ENCODE measurements at places on chromosomes 6 and 20.

GRCh38 chr20:25533920-25534700 is 51.2 kb downstream of the NINL start:
- DNase-seq = no peak

DNA sequence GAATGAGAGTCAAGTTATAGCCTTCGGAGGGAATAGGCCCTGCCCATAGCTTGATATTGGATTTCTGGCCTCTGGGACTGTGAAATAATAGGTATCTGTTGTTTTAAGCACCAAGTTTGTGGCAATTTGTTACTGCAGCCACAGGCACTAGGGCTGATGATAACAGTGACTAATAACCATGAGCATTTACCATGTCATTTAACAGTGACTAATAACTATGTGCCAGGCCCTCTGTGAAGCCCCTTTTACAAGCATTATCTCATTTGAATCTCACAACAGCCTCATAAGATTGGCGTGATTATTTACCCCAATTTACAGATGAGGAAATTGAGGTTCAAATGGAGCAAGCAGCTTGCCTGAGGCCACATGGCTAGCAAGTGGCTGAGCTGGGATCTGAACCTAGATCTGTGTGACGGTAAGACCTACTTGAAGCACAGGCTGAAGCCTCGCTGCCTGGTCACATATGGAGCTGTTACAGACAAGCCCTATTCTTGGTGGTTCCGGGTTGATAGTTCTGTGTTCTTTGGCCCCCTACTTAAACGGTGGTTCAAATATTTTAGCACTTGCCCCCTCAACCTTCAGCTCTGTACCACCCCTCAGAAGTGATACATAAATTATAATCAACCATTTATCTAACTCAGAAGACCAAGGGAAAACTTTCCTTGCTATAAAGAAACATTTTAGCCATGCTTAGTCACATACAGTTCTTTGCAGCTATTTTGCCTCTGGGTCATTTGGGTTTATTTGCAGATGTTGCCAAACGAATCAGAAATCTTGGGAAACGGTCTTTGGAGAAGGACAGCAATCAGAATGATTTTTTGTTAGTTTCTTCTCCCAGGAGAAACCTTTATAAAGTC is 98.3 kb downstream of the ELOVL5 start:
- DNase-seq = no peak

- DNase-seq = no peak
Measured at GRCh38 chr20:62900692-62901584, 25.4 kb downstream of the DIDO1 start.

- DNase-seq = no peak
Measured at GRCh38 chr6:9295644-9296043, 860.3 kb upstream of the SLC35B3 start.

GRCh38 chr20:6651561-6651960 is 115.9 kb upstream of the BMP2 start:
- no peak for DNase-seq

- DNase-seq = no peak
Measured at GRCh38 chr6:20866935-20867703, 332.9 kb downstream of the CDKAL1 start.

- DNase-seq = no peak
Measured at GRCh38 chr6:90216072-90216977, 80.3 kb downstream of the BACH2 start.

- no peak for DNase-seq
Measured at GRCh38 chr6:116447496-116448011, 13.6 kb upstream of the CALHM6 start.

GRCh38 chr6:27591699-27592480 is 119.0 kb upstream of the ZNF184 start:
- DNase-seq = no peak

GRCh38 chr20:25227317-25227831 is 20.5 kb upstream of the PYGB start:
- no peak for DNase-seq

DNA sequence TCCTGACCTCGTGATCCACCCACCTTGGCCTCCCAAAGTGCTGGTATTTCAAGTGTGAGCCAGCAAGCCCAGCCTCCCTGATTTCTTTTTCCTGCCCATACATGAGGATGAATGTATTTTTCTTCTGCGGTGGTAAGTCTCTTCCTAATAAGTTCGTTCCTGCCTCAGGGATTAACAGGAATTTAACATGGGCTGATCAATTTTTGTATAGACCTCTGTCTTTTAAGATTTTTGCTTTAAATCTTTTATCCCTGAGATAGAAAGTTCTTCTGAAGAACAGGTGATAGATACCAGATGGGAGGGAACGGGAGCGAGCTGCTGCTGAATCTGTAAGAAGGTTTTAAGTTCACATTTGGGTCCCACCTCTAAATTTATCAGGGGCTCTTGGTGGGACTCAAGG is 7.0 kb upstream of the ZNFX1 start:
- DNase-seq = no peak

GRCh38 chr20:51697096-51697826 is 70.9 kb downstream of the ATP9A start:
- no peak for DNase-seq

DNA sequence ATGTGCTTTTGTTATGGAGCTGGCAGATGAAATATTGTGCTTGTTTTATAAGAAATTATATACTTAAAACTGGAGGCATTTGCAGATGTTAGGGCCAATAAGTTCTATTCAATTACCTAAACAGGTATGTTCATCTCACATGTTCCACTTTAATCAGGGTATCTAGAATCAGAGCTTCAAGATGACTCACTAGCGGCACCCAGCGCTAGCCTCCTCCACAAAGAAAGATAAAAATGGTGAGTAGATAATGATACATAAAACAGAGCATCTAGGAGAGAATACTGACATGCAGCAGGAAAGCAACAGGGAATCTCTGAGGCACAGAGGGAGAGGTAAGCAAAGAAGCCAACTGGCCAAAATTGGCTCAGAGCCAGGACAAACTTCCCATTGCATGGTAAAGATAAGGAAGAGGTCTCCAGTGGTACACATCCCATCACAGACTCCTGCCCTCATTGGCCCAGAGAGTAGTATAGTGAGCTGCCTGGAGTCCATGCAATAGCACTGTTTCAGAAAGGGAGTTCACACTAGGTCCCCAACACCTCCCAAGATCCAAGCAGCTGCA is 200.7 kb upstream of the SPTLC3 start:
- DNase-seq = no peak

- DNase-seq = no peak
Measured at GRCh38 chr6:45855642-45856394, 159.8 kb downstream of the CLIC5 start.

- DNase-seq = no peak
Measured at GRCh38 chr6:93453956-93454355, 34.6 kb upstream of the EPHA7 start.

DNA sequence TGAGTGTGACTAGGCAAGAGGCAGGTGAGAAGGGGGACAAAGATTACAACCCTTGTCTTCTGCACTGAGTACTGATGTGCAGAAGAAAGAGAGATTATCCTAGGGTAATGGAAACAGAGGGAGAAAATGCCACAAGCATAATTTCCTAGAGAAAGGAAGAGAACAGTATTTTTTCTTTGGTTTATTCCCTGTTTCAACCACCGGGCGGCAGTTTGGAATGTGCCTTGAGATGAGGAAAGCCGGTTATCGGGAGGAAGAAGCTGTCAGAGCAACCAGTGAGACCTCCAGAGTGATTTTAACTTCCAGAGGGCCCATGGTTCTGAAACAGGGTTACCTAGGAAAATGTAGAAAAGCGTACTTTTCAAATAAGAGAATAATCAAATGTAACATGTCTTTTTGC is 121.4 kb downstream of the REV3L start:
- DNase-seq = peak; percentile 0

GRCh38 chr6:579339-579738 is 77.6 kb downstream of the HUS1B start:
- no peak for DNase-seq

GRCh38 chr6:157770946-157771345 is 52.1 kb upstream of the SNX9 start:
- no peak for DNase-seq

- no peak for DNase-seq
Measured at GRCh38 chr6:19443411-19443810, 393.8 kb upstream of the ID4 start.

- DNase-seq = no peak
Measured at GRCh38 chr20:45183084-45183483, 8.4 kb downstream of the PI3 start.

GRCh38 chr6:14440215-14440910 is 322.8 kb downstream of the CD83 start:
- DNase-seq = no peak

DNA sequence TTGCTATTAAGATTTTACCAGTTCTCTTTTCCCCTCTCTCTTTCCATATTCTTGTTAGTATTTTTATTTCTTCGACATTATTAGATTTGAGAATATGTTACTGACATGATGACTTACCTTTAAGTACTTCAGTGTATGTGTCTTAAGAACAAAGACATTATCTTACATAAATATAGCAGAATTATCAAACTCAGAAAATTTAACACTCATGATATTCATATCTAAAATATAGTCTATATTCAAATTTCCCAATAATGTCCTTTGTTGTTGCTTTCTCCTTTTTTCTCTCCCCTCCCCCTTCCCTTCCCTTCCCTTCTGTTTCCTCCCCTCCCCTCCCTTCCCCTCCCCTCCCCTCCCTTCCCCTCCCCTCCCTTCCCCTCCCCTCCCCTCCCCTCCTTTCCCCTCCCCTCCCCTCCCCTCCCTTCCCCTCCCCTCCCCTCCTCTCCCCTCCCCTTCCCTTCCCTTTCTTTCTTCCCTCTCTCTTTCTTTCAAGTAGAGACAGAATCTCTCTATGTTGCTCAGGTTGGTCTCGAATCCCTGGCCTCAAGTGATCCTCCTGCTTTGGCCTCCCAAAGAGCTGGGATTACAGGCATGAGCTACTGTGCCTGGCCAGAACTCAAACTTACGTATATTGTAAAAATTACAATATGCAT is 56.5 kb downstream of the RSPH3 start:
- no peak for DNase-seq

DNA sequence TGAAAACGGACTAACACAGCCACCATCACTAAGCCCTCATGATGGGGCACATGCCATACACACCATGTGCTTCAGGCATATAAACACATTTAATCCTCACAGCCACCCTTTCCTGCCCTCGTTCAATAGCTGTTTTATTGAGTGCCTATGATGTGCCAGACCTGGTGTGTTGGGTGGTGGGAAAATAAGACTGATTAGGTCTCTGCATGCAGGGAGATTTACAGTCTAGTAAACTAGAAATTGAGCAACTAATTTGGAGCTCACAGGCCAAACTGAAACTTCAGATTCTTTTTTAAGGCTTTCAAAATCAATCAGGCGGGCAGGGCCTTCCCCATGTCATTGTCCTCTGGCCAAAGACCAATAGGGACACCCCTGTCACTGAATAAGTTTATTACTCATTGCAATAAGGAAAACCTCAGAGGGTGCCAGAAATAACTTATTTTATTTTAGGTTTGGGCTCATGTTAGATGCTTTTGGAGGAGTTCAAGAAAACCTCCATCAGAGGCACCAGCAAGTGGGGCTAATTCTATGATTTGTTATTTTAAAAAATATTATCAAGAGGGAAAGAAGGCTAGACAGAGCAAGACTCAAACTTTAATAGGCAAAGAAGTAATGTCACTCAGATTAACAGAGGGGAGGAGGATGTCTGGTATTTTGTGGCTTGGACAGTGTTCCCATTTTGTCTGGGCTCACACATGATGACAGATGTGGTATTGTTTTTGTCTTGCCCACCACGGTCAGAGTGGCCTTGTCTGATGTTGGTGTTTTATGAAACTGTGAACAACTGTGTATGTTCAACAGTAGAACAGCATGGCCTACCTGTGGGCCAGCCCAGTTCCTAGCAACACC is 12.0 kb downstream of the ZFP64 start:
- DNase-seq = no peak

DNA sequence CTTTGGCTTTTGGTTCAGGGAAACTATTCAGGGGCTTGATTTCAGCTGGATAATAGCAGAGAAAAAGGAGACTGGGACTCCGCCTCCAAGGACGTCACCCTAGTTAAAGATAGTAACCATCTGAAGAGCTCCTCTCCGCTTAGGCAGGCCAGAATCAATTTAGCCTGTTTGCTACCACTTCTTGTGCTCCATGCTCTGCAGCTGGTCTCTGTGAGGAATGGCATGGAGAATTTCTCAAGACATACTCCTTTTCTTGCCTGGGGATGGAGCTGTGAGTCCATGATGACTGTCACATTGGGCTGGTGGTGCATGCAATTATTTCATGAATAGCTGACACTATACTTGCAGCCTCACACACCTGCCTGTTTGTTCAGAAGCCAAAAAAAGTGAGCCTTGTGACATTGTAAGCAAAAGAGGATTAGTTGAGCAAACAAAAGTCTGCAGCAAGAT is 61.4 kb downstream of the TXLNB start:
- DNase-seq = peak; percentile 81

DNA sequence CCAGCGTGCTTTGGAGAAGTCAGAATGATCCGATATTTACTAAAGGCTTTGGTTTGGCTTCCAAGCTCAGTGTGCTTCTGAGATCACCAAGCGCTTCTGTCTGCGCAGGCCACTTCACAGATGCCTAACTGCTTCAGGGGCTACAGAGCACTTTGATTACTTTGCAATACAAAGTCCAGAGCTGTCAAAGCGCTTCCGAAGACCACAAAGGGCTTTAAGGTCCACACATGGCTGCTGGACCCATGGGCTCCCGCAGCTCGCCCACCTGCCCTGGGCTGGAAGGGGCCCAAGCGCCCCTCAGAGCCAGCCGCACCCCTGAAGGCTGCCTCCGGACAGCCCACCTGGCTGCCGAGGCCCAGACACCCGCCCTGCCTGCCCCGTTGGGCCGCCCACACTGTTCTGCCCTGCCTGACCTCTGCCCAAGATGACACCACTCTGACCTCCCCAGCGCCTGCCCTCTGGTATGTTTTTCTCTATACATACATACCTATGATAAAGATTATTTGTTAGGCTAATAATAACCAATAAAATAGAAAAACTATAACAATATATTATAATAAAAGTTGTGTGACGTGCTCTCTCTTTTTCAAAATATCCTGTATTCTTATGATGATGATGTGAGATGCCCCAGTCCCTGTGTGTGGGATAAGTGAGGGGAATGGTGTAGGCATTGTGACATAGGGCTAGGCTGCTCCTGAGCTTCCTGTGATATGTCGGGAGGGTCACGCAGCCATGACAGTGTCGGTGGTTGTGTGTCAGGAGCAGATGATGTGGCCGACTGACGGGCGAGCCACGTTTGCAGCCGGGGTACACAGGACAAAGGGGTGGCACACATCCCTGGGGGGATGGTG is 22.6 kb downstream of the DYNLT1 start:
- no peak for DNase-seq

- DNase-seq = no peak
Measured at GRCh38 chr20:33280000-33280680, 2.9 kb upstream of the BPIFB1 start.

DNA sequence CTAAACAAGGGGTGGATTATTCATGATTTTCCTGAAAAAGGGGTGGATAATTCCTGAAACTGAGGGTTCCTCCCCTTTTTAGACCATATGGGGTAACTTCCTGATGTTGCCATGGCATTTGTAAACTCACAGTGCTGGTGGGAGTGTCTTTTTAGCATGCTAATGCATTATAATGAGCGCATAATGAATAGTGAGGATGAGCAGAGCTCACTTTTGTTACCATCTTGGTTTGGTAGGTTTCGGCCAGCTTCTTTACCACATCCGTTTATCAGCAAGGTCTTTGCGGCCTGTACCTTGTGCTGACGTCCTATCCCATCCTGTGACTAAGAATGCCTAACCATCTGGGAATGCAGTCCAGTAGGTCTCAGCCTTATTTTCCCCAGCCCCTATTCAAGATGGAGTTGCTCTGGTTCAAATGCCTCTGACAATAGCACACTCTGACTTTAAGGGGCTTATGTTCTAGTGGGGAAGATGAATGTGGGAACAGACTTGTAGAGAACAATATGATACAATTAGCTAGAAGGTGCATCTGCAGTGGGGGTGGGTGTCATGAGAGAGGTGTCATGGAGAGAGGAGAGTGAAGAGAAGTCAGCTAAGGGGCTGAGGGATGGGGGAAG is 4.2 kb upstream of the GPR31 start:
- no peak for DNase-seq

Measured in COR-L47 (cell line).